ENCODE measurements at places on chromosomes 1 and 21.
A peak's percentile ranks its signal among the peaks of the same experiment; 100 is the strongest.

GRCh38 chr1:3714284-3714741 is 37.9 kb upstream of the CCDC27 start:
- no peak for DNase-seq

DNA sequence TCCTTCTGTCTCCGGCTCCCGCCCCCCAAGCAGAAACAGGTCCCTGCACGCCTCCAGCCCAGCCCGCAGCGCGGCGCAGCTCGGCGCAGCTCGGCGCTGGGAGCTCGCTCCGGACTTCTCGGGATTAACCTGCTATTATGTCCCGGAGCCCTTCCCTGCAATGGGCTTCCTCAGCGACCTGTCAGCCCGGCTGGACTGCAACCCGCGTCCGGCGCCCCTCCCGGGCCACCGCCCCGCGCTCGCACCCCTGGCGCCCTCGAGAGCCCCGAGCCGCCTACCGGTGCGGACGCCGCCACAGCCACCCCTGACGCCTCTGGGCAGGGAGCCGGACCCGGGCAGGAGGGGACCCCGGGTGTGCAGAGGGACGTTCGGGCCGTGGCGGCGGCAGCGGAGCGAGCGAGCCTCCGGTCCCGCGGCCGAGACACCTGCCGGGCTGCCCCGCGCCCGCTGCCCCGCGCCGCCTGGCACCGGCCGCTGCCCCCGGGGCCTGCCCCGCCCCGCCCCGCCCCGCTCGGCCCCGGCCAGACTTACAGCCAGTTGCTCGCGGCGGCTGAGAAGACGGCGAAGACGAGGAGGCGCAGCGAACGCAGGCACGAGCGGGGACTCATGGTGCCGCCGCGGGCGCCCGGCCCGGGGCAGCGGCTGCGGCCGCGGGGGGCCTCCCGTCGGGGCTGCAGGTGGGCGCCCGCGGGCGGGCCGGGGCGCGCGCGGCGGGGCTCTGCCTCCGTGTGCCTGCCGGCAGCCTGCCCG is 407 bp downstream of the WNT4 start:
- no peak for DNase-seq

DNA sequence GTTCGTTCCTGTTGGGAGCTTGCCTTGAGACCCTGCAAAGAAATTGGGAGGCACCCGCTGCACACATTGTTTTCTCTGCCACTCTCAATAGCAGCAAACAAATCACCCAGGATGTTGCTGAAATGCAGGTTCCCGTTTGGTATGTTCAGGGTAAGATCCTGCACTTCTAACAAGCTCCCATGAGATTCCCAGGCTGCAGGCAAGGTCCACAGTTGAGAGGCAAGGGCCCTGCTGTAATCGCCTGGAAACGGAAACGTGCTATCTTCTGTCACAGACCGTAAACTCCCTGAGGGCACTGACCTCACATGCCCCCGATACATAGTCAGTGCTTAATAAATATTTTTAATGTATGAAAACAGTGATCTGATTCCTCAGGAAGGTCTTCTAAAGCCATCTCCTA is 37.8 kb downstream of the XCL1 start:
- no peak for DNase-seq

- no peak for DNase-seq
Measured at GRCh38 chr1:17839641-17840196, 84.6 kb downstream of the ACTL8 start.

- peak; percentile 64 for DNase-seq
Measured at GRCh38 chr1:6348511-6349191, 44.9 kb downstream of the ACOT7 start.

DNA sequence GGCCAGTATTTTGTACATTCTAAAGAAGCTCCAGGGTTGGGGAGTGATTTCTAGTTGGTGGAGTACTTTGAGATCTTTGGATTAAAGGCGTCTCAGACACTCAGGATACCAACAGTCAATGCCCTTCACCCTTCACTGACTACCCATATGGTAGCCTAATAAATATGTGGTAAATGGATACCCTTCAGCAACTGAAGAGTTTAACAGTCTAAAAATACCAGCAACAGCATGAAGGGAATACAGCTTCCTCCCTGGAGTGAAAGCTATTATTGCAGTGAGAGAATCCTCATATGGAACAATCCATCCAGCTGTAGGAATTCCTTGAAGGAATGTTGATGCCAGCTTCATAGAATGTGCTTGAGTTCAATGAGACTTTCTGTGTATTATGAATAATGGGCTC is 26.8 kb downstream of the DNAJC11 start:
- DNase-seq, result no peak

GRCh38 chr1:167599957-167600581 is 30.0 kb upstream of the RCSD1 start:
- peak; percentile 65 for DNase-seq

GRCh38 chr1:230563591-230563990 is 78.7 kb upstream of the COG2 start:
- no peak for DNase-seq

DNA sequence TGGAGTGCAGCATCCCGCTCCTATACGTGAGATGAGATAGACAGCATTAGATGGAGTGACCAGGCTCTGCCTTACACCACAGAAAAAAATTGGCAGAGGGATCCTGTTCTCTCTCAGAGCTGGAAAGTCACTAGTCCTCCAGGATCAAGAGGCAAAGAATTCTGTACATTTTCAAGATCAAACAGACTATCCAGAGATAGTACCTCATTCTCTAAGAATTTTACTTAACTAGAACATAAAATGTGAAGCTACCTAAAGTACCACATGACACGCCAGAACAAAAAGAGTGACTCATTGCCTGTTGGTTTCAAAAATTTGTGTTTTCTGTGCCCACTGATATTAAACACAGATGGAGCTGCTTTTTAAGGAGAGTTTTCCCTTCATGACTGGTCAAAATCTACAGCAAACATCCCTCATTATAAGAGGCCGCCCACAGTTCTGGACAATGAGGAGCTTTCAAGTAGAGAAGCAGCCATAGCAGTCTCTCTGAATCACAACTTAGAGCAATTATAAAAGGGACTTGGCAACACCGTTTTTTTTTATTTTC is 32.3 kb downstream of the CD160 start:
- no peak for DNase-seq

GRCh38 chr1:16145662-16146278 is 10.1 kb downstream of the EPHA2 start:
- no peak for DNase-seq

DNA sequence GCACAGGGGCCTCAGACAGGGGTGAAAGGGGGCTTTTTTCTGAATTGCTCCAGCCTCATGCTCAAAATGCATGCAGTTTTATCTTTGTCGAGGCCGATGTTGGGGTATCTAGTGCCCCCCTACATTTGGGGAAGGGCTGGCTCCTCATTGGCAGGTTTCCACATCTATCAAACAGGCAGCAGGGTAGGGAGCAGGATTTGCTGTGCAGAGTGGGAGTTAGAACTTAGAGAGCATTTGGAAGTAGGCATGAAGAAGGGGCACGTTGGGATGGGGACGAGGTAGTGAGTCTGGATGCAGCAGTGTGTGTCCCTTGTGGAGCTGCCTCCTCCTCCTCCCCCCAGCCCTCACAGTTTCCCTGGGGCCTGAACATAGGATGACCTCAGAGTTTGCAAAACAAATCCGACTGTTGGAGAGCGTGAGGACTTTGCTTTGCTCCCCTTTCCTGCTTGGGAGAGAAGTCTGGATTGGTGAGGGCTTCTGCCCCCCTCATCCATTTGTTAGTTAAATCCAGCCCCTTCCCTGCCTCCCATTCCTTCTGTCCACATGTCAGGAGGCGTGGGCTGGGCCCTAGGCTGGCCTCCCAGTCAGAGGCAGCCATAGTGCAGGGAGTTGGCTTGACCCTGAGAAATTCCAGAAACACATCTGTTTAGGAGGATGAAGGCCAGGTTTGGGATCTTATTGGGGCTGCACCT is 36.9 kb upstream of the GPR37L1 start:
- no peak for DNase-seq

DNA sequence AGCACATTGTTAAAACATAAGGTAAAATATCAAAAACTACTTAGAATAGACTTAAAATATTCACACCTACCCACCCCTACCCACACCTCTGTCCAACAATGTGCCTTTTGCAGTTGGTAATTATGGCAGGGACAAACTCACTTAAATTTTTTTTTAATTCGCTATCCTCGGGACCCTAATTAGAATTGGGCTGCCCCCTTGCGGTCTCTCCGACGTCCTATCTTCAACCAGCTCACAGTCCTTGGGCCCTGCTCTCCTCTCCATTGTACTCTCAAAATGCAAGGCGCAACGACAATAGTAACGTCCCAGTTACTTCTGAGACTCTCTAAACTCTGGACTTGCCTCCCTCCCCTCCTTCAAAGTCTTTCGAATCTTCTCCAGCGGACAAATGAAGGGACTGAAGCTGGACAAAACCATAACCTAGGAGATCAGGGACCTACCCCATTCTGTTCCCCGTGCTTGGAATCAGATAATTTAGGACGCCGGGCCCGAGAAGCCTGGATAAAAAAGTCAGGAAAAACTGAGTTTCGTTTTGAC is 1.1 kb upstream of the CIART start:
- peak; percentile 65 for DNase-seq

DNA sequence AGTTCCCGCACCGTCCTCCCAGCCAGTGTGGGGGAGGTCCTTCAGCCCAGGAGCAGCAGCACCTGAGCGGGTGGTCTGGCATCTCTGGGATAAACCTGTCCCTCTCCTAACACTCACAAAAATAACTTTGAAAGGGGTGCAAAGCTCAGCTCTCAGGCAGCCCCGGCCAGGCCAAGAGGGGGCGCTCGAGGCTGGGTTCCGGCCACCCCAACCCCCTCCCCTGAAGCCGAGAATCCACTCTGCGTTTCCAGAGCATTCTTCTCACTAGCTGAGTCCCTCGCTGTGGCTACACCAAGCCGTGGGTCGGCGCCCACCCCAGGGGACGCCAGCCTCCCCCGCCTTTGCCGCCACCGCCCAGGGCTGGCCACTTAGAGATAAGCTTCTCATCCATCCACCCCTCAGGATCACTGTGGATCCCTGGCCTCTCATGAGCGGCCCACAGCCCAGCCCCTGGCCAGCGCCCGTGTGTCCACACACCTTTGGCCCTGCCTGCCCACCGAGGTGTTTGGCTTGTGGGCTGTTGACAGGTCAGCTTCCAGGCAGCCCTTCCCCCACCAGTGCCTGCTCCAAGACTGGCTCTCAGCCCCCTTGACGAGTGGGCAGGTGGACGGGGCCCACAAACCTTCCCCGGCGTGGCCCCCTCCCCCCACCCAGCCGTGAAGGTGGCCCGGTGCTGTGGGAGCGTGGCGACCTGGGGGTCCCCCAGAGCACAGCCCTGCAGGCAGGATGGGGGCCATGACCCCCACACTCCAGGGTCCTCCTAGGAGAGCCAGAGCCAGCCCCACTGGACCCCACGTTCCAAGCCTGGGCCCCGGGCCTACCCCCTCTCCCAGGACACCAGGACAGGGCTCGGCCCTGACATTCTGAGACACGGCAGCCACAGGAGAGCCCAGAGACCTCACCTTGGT is 1.9 kb downstream of the FTCD start:
- DNase-seq, result peak; percentile 26

DNA sequence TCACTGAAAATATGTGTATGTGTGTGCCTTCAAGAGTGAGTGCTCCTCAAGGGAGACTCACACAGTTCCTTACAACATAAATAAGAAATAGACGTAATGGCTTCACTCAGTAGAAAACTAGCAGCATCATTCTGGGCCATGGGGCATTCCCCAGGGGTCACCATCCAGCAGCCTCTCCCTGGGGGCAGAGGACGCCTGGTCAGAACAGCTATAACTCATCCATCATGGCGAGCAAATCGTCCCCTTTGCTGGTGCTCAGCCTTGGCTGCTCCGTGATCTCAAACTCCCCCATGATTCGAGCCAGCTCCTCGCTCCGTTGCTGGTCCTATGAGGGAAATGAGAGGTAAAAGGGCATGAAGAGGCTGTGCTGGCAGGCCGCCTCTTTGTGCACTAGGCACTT is 20.2 kb upstream of the LSM10 start:
- DNase-seq, result no peak

- DNase-seq, result peak; percentile 40
Measured at GRCh38 chr21:36419996-36420395, 34.8 kb downstream of the CHAF1B start.

GRCh38 chr1:181646710-181647109 is 163.4 kb downstream of the CACNA1E start:
- DNase-seq, result no peak

DNA sequence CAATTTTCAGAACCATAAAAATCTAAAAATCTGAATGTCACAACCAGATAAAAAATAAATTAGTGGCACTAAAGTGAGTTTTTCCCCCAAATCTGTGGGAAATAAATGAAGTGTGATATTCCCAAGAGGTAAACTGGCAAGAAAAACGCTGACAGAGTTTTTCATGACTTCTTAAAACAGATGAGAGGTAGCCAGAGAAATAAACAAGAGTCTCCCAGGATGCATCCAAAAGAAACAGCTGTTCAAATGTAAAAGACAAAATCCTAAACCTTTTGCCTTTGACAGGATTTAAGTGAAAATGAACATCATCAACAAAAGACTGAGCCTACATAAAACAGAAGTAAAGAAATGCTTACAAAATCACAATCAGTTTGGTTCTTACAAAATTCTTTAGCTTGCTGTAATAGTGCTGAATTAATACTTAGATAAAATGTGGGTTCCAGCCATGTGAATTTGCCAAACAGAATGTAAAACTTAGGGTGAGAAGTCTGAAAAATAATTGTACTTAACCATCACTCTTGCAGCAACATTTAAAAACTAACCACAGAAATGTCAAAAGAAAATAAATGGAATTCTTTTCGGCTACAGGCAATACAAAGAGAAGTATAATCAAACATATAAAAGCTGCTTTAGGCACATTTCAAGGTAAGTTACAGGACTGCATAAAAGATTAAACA is 133.6 kb downstream of the EIF4G3 start:
- no peak for DNase-seq

- no peak for DNase-seq
Measured at GRCh38 chr1:165169028-165169427, 187.5 kb downstream of the LMX1A start.

- no peak for DNase-seq
Measured at GRCh38 chr1:53553734-53554509, 94.7 kb downstream of the DMRTB1 start.

GRCh38 chr1:182493063-182493462 is 43.1 kb downstream of the RGSL1 start:
- no peak for DNase-seq

- DNase-seq, result peak; percentile 9
Measured at GRCh38 chr1:147598621-147599361, 57.5 kb downstream of the BCL9 start.

GRCh38 chr1:35556484-35557117 is 602 bp downstream of the KIAA0319L start:
- DNase-seq, result no peak

GRCh38 chr1:53069663-53070327 is 7.8 kb downstream of the PODN start:
- no peak for DNase-seq
